CD14-positive monocyte (primary cell): ENCODE measurements at places on chromosomes 6 and 20. TPM values are rescaled to one million over a fixed set of nuclear protein-coding genes. Genes with fewer than 3 reads are reported as not detected.
A peak's percentile ranks its signal among the peaks of the same experiment; 100 is the strongest.

GRCh38 chr6:19032591-19033295 lies 645.6 kb downstream of the RNF144B start:
- DNase-seq = no peak

- DNase-seq = peak; percentile 55
Measured at GRCh38 chr6:90369024-90369519, 72.4 kb upstream of the BACH2 start.

GRCh38 chr6:148500402-148500801 lies 157.8 kb downstream of the SASH1 start:
- DNase-seq = no peak

GRCh38 chr6:112983713-112984261 lies 636.7 kb downstream of the RFPL4B start:
- no peak for DNase-seq

DNA sequence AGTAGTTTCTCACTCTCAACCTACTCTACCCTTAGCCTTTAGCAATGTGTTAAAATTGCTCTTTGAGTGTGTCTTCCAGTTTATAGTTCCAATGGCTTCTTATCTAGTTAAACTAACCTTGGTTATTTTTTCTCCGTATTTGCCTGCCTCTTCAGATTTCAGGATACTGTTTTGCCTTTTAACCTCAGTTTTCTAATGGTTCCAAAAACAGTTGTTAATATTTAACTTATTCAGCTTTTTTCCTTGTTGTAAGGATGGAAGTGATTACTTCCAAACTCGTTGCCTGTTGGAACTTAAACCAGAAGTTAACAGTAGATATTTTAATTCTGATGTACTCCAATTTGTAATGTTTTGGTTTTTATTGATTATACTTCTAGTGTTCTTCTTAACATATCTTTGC lies 1574.9 kb downstream of the HACE1 start:
- DNase-seq = no peak

- DNase-seq = no peak
Measured at GRCh38 chr20:48897305-48898010, 24.1 kb upstream of the ARFGEF2 start.

GRCh38 chr6:4010689-4011090 lies 68.2 kb downstream of the FAM217A start:
- DNase-seq = no peak

SEL1L2 gene
- not detected for polyA plus RNA-seq

PTCRA gene
- 0.27 TPM in 1 of 2 replicates, not detected in the other for polyA plus RNA-seq

GRCh38 chr20:58965270-58966064 lies 15.6 kb upstream of the NELFCD start:
- no peak for DNase-seq

- DNase-seq = no peak
Measured at GRCh38 chr6:169896826-169897456, 145.5 kb downstream of the ERMARD start.
